ENCODE measurements at places on chromosomes 1 and 21. TPM values are rescaled to one million over a fixed set of nuclear protein-coding genes. Genes with fewer than 3 reads are reported as not detected.

NIT1 gene
- total RNA-seq = 31.3 TPM

LPAR3 gene
- 6.3 TPM for total RNA-seq

OR6P1 gene
- total RNA-seq = not detected

LINGO4 gene
- total RNA-seq = not detected

EIF3I gene
- 294 TPM for total RNA-seq

STIL gene
- total RNA-seq = 31.6 TPM

PRUNE1 gene
- total RNA-seq = 16.2 TPM

CFH gene
- 0.36 TPM for total RNA-seq

KLHDC8A gene
- total RNA-seq = 0.31 TPM

BMP8B gene
- 3.7 TPM for total RNA-seq

VSIG8 gene
- not detected for total RNA-seq

B3GALT5 gene
- total RNA-seq = 0.10 TPM

CATSPERE gene
- 0.31 TPM for total RNA-seq

SPRR5 gene
- total RNA-seq = not detected

TMEM82 gene
- total RNA-seq = not detected

KRTAP12-2 gene
- total RNA-seq = not detected

SHISA4 gene
- total RNA-seq = 38.2 TPM

NPHS2 gene
- total RNA-seq = not detected

AGT gene
- 0.87 TPM for total RNA-seq

DYNLT5 gene
- total RNA-seq = not detected

LRRIQ3 gene
- 0.85 TPM for total RNA-seq

EDEM3 gene
- total RNA-seq = 17.4 TPM

MFSD2A gene
- 1.2 TPM for total RNA-seq

VCAM1 gene
- 0.08 TPM for total RNA-seq

APP gene
- 542 TPM for total RNA-seq

DIO1 gene
- 0.28 TPM for total RNA-seq

RGS5 gene
- 1.5 TPM for total RNA-seq

LY9 gene
- total RNA-seq = 0.10 TPM

RGS1 gene
- total RNA-seq = not detected
